Spleen (tissue), 13 donors: ENCODE measurements at places on chromosomes 4 and X. TPM values are rescaled to one million over a fixed set of nuclear protein-coding genes. Genes with fewer than 3 reads are reported as not detected.

- DNase-seq: no peak
Observed at GRCh38 chr4:183326853-183327252, 4.6 kb upstream of the CLDN24 start.

The GPR82 gene
- total RNA-seq: 1.7 TPM

GRCh38 chr4:19260346-19260745 lies 991.4 kb upstream of the SLIT2 start:
- DNase-seq: no peak

GRCh38 chr4:104756837-104757236 lies 262.1 kb upstream of the CXXC4 start:
- DNase-seq: no peak

GRCh38 chr4:115121351-115122043 lies 8.1 kb upstream of the NDST4 start:
- DNase-seq: no peak

The ARHGAP6 gene
- 18.5 TPM for total RNA-seq

DNA sequence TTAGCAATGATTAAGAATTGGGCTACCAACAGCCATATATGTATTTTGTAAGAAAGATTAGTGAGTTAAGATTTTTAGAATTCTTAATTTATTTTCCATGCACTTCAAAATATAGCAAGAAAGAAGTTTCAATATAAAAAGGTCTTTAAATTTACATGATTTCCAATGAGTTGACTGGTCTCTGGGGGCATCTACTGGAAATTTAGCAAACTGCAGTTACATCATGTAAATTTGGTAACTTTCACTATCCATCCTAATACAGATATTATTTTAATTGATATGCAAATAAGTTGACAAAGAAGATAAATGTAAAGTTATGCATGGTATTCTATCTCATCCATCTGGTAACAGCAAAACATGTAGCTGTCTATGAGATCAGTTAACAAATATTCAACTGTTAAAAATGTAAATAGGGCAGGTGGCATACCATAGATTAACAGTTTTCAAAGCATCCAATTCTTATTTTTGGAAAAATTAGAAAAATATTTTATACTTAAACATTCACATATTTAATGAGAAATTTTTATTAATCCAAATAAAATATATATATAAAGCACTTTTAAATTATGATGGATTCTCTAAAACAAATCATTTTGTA lies 29.1 kb downstream of the TTC29 start:
- DNase-seq: no peak
